ENCODE measurements at places on chromosomes 12 and 14. TPM values are rescaled to one million over a fixed set of nuclear protein-coding genes. Genes with fewer than 3 reads are reported as not detected.

LRRK2 gene
- 12.3 TPM for total RNA-seq

OAS2 gene
- 4.2 TPM for total RNA-seq

RGS6 gene
- not detected for total RNA-seq

NGB gene
- total RNA-seq, result not detected

SRRM4 gene
- total RNA-seq, result not detected

MUCL1 gene
- not detected for total RNA-seq

AKAP6 gene
- total RNA-seq, result 10.1 TPM

OTX2 gene
- not detected for total RNA-seq

ITGA5 gene
- total RNA-seq, result 589 TPM

KRT6C gene
- total RNA-seq, result not detected

FOXN4 gene
- total RNA-seq, result not detected

PRH2 gene
- not detected for total RNA-seq

ARHGEF25 gene
- 31.5 TPM for total RNA-seq

GALNT8 gene
- total RNA-seq, result not detected

PRB2 gene
- not detected for total RNA-seq

ING4 gene
- 26.9 TPM for total RNA-seq

PPP4R4 gene
- 1.4 TPM for total RNA-seq

ESRRB gene
- total RNA-seq, result not detected

SDR9C7 gene
- total RNA-seq, result not detected

Measured in smooth muscle cell of the pulmonary artery (primary cell).